Right renal cortex interstitium (tissue), 3 donors: ENCODE measurements at places on chromosomes 12 and 14. TPM values are rescaled to one million over a fixed set of nuclear protein-coding genes. Genes with fewer than 3 reads are reported as not detected.
A peak's percentile ranks its signal among the peaks of the same experiment; 100 is the strongest.

DNA sequence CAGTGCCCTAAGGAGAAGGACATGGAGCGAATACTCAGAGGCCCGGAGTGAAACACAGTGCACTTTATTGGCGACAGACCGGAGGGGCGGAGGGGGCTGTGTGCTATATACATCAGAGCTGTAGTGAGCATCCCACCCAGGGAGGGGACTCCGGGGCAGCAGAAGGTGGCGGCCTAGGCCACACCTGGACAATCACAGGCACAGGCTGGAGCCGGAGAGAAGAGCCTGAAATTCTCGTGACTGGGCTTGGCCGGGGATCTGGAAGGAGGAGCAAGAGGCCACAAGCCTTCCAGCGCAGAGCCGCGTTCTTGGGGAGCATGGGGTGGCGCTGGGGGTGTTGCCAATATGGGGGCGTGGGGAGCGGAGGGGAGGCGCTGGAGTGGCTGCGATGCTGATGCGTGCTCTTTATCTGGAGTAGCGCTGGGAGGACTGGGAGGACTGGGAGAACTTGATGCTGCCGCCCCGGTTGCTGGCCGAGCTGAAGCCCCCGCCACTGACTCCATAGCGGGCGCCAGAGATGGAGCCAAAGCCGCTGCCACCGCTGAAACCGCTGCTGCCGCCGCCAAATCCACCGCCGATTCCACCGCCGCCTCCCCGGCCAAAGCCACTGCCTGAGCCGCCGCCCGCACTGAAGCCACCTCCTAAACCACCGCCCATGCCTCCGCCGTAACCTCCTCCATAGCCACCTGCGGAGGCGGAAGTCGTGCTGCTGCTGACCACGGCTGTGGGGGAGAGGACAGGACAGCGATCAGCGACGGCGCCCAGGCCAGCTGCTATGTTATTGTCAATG is 6.1 kb downstream of the KRT3 start:
- no peak for DNase-seq

- DNase-seq, result no peak
Observed at GRCh38 chr12:130796985-130797686, 41.9 kb downstream of the STX2 start.

- DNase-seq, result no peak
Observed at GRCh38 chr12:75047885-75048525, 161.6 kb downstream of the KCNC2 start.

DNA sequence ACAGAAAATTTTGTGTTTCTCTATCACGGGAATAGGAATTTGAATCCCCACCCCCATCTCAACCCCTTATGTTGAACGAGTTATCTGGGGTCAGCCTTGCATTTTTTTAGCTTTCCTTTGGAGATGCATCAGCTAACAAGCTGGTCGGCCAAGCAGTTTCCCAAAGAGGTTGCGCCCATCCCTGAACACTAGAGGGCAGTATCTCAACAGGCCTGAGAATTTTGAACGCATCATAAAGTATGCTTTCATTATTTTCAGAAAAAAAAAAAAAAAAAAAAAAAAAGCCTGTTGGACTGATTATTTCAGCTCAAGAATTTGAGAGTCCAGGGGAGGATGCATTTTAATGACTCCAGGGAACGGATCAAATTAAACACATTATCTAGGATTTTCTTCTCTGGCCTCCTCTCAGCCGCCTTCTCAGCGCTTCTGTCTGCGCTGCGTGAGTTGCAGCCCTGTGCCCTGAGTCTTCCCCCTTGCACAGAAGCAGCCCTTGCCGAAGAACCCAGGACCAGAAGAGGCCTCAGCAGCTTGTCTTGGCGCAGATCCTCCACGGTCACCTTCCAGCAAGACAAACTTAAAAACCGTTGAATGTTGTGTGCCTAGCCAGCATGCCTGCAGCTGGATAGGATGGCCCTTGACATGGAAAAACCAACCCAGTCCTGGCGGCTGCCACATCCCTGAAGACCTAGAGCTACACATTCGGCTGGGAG is 76.6 kb upstream of the GZMB start:
- peak; percentile 50 for DNase-seq

DNA sequence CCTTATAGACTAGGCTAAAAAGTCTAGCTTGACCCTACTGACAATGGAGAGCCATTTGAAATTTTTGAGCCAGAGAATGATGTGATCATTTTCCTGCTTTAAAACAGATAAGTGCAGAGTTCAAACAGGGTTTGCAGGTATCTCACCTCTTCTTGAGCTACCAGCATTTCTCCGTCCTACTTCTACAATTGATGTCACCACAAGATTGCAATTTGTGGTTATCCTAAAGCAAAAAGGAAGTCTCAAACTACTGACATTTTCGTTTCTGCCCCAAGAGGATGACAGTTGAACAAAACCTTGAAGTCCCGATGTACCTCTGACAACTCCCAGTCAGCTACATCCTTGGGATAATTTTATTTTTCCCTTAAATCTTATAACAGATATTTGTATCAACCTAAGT is 86.7 kb downstream of the PTGER2 start:
- DNase-seq, result no peak

DNA sequence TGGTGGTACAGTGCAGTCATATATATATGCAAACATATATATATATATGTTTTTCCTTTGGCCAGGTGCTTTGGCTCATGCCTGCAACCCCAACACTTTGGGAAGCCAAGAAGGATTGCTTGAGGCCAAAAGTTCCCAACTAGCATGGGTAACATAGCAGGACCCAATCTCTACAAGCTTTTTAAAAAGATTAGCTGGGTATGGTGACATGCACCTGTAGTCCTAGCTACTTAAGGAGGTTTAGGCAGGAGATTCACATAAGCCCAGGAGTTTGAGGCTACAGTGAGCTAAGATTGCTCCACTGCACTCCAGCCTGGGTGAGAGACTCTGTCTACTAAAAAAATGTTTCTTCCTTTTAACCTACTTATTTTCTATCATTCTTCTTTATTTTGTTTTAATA is 10.2 kb downstream of the PZP start:
- DNase-seq, result no peak

GRCh38 chr14:64844272-64844671 is 35.4 kb downstream of the SPTB start:
- no peak for DNase-seq

DNA sequence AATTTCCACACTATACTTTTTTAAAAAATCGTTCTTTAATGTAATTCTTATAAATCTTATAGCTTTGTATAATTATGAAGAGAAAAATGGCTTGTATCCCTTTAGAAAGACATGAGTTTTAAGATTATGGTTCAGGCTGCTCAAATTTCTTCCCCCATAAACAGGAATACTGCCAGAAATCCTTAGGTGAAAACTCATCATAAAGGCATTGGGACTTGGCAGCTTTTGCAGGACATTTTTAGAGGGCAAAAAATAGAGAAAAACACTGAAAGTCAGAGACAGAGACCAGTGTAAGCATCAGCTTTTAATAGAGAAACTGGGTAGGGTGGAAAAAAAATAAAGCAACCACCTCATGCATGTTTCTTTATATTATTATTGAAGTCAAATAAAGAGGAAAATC is 29.1 kb downstream of the LRRK2 start:
- no peak for DNase-seq

- DNase-seq, result no peak
Observed at GRCh38 chr12:124558313-124558712, 9.1 kb downstream of the NCOR2 start.

- DNase-seq, result no peak
Observed at GRCh38 chr12:75909714-75910656, 121.6 kb downstream of the PHLDA1 start.

NEDD1 gene
- 39.0 TPM for polyA plus RNA-seq
